Tibial nerve (tissue), 4 donors: ENCODE measurements at places on chromosomes 16 and 17. TPM values are rescaled to one million over a fixed set of nuclear protein-coding genes. Genes with fewer than 3 reads are reported as not detected.

The GPR139 gene
- total RNA-seq = not detected

The DPEP3 gene
- not detected for total RNA-seq

The PLEKHH3 gene
- total RNA-seq = 32.4 TPM

The TBC1D3C gene
- not detected for total RNA-seq

The TVP23A gene
- 0.60 TPM for total RNA-seq

The SPATA32 gene
- total RNA-seq = not detected

The ABCA9 gene
- 118 TPM for total RNA-seq

The B4GALNT2 gene
- total RNA-seq = not detected
